ENCODE measurements at places on chromosomes 4 and X.

DNA sequence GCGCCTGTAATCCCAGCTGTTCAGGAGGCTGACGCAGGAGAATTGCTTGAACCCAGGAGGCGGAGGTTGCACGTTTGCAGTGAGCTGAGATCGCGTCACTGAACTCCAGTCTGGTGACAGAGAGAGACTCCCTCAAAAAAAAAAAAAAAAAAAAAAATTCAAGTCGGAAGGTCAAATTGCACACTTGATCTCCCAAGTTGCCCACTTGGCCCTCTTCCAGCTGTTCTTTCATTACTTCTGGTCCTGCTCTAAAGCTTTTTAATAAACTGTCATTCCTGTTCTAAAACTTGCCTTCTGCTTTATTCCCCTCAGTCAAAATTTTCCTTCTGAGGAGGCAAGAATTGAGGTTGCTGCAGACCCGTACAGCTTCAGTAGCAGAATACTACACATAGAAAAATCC lies 2358.0 kb downstream of the ARAP2 start:
- DNase-seq, result no peak

DNA sequence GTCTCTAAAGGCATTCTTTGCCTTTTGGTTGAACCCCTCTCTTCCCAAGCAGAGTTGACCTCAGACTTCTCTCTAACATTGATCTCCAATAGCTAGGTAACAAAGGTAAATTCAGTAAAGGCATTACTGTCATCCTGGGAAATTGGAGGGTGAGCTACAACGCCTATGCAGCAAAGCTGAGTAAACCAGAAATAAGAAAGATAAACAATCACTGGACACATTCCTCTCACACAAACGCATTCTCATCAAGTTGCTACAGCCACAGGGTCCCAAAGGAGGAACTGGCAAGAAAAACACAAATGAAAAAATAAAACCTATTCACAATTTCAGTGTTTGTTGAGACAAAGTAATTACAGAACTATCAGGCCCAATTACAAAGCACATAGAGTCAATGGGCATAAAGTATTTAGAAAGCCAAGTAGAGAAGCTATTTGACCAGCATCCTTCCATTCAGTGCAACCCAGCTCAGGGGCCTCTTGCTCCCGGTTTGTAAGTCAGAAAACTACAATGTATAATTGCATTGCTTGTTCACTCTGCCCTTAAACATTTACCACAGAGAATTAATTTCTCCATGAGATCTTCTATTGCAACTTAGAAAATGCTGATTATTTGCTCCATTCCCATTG lies 967.7 kb downstream of the PCDH7 start:
- no peak for DNase-seq

GRCh38 chrX:45449982-45450381 lies 249.3 kb upstream of the DIPK2B start:
- DNase-seq, result peak; percentile 68

GRCh38 chr4:55397520-55398321 lies 2.0 kb downstream of the TMEM165 start:
- no peak for DNase-seq

DNA sequence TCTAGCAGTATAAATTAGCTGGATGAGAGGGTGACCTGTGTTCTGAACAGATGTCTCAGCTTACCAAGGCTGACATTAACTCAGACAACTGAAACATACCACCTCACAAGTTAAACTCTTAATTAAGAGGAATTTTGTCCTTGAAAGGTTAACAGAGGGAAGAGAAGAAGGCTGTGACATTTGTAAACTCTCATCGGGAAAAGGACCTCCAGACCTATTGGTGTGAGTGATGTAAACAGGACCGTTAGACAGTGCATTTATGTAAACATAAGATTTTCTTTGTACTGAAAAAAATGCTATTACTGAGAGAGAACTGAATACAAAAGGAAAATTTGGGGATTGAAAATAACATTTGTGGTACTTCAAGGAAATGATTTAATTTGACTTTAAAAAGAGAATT lies 308.4 kb upstream of the DIAPH2 start:
- no peak for DNase-seq

DNA sequence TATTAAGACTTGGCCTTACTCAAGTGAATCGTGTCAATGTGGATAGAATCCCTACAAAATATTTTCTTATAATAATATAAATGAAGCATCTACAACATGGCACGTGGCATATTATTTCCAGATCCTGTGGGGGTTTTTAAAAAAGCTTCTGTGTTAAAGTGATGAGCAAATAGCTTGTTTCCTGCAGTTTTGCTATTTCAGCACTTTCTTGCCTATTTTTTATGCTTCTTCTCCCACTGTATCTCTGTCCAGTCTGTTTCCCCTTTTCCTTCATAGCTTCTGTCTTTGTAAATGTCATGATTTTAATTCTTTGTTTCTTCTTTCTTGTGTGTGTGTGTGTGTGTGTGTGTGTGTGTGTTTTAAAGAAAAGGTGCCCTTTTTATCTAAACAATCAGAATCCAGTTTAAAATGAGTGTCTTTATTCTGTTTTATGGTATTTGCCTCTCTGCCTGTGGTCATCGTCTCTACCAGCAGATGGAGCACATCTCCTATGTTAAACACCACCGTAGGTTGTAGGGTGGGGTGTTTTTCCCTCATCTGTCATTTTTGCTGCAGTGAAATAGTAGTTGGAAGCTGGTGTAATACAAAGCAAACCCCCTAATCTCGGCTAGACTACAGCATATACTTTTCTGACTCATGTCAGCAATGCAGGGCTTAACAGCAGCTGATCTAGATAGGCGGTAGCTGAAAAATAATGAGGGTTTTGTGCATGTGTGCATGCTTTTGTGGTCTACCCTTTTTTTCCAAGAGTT lies 33.1 kb downstream of the FTHL17 start:
- DNase-seq, result no peak

DNA sequence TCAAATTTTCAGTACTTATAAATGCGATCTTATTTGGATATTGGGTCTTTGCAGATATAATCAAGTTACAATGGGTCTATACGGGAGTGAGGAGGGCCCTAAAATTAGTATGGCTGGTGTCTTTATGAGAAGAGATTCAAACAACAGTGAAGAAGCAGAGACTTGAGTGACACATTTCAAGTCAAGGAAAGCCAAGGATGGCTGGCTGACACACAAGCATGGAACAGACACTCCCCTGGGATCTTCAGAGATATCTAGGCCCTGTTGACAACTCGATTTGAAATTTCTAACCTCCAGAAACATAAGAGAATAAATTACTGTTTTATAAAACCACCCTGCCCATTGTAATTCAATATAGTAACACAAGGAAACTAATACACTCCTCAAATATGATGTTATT lies 1886.0 kb upstream of the PCDH7 start:
- DNase-seq, result no peak

GRCh38 chrX:39896951-39897740 lies 200.6 kb downstream of the BCOR start:
- no peak for DNase-seq

- DNase-seq, result peak; percentile 39
These were observed 5.9 kb downstream of the ANXA10 start for GRCh38 chr4:168098248-168098717.

GRCh38 chrX:51824061-51824460 lies 69.4 kb upstream of the MAGED1 start:
- DNase-seq, result no peak

- no peak for DNase-seq
These were observed 143.9 kb upstream of the TBL1X start for GRCh38 chrX:9320940-9321339.

DNA sequence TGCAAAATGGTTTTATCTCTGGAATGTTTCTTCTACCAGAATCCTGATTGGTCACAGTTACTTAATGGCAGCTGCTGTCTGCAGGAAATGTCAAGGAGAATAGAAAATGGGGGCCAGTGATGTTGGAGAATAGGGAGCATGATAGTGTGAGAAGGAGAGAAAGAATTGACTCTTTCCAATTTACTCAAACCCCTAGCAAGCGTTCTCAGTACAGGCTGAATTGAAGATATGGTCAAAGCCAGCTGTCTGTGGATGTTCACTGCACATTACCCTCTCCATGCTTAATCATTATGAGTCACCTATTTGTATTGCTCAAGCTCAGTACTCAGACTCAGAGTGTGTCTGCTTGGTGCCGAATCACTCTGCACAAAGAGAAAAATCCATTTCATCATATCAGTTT lies 57.8 kb upstream of the FAM47B start:
- peak; percentile 40 for DNase-seq

- DNase-seq, result no peak
These were observed 171.7 kb downstream of the AMELX start for GRCh38 chrX:11464836-11465463.

DNA sequence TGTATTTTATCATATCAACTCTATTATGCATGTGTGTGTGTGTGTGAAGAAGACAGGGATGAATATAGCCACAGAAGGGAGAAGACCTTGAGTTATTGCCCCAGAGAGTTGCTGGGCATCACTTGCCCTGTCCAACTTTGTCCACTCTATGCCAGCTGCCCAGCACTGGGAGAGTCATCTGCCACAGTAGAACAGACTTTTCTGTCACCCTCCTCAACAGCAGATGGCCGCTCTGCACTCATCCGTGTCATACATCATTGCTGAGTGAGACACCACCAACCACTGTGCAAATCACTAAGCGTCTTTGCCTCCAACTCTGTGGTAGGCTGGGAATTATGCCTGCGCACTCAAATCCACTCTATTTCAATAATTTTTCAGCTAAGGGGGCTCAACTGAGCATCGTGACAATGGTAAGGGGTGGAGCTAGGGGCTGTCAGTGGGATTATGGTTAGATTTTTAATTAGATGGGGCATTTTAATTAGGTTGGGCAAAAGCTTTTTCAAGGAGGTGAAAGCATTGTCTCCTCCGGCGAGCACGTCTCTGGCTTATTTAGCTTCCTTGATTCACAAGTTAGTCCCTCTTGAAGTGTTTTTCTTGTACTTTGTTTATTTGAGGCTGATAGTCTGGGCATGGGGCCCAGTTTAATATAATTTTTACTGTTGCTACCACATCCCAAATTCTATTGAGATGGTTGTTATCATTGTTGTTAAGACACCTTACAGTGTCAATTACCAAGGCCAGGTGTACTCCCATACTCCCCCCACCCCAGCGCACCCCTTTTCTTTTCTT lies 100.1 kb upstream of the KLF3 start:
- no peak for DNase-seq

- no peak for DNase-seq
These were observed 42.4 kb downstream of the NHS start for GRCh38 chrX:17417372-17417771.
